NT2/D1 (cell line): ENCODE measurements at places on chromosomes 3 and 15.

- DNase-seq, result no peak
Measured at GRCh38 chr3:149180057-149180573, 41.5 kb downstream of the CP start.

DNA sequence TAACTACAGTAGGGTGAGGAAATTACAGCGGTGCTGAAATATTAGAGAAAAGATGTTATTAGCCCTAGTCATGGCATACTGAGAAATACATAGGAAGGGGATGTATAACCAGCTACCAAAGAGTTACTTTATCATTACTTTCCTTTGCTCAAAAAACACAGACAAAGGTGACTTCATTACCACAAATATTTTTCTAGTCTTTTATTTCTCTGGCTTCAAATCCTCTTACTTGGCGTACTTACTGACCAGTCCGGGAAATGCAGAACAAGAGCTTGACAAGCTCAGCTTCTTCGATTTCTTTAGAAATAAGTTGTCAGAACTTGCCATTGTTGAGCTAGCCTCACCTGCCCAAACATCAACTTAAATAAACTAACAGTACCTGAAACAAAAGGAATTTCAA lies 142.1 kb upstream of the TMCO5A start:
- no peak for DNase-seq

DNA sequence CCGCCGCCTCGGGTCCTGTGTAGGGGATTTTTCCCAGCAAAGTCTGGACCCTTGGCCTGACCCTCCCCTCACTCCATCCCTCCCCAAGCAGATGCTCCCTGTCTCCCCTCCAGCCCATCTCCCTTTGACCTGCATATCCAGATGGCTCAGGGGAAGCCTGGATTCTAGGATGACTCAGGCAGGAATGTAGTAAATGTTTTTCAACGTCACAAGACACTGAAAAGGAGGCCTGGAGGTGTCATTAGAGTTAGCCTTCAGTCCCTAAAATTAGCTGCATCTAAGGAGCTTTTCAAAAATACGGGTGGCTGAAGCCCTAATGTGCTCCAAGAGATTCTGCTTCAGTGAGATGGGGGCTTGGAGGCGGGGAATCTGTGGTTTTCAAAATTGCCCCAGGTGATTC lies 7.2 kb downstream of the ACAN start:
- DNase-seq, result no peak

DNA sequence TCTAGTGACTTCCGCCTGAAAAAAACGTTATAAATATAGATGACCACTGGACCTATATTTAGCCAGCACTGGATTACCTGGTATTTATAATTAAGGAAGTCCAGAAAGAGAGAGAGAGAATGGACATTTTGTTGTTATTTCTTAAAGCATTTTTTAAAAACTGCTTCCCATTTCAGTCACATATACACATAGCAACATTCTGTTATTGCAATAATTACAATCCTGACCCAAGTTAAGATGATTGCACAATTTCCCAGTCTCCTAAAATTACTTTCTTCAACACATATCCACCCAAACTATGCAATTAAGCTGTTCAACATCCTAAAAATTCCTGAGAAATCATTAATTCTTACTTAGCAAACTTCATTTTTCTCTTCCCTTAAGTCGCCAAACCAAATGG lies 37.7 kb downstream of the PCSK6 start:
- DNase-seq, result no peak
